NCI-H524 treated with DMSO at 0.1 percent for 48 hours (cell line): ENCODE measurements at places on chromosomes 13 and 19.

GRCh38 chr19:30743011-30743410 lies 370.8 kb downstream of the ZNF536 start:
- DNase-seq: no peak

- no peak for DNase-seq
Measured at GRCh38 chr13:38363219-38363618, 13.6 kb downstream of the UFM1 start.

- DNase-seq: no peak
Measured at GRCh38 chr13:68988176-68988575, 1119.5 kb upstream of the ATXN8OS start.

GRCh38 chr13:30376426-30377311 lies 45.6 kb upstream of the UBE2L5 start:
- DNase-seq: peak; percentile 18

DNA sequence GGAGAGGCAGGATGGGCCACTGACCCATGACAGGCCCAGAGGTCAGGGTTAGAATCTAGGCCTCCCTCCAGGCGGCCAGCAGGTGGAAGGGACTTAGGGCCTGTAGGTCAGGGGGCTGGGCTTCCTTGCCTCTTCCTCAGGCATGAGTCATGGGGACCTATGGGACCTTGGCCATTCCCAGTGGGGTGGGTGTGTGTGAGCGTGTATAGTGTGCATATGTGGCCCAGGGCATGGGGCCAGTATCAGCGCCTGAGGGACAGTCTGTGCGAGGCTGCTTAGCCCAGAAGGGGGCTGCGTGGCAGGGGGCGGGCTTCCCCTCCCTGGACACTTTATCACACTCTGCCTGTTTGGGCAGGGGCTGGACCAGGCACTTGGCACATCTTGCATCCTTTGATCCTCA lies 13.3 kb downstream of the KCTD15 start:
- no peak for DNase-seq

DNA sequence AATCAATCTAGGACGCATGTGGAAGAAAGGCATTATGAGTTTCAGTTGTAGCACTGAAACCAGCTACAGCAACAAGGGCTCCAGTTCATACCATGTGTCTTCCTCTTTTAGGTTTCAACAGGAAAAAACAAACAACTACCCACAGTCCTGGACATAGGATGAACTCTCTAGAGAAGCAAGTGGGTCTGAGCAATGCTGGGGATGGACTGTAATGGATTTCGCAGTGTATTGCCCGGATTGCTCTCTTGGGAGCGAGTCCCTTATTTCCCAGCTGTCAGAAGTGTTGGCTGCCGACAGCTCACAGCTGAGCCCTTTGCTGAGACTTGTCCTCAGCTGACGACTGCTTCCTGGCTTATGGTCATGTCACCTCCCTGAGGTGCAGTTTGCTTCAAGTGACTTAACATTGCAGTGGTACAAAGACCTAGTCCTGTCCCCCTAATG lies 12.1 kb upstream of the MYCBP2 start:
- no peak for DNase-seq

- peak; percentile 94 for DNase-seq
Measured at GRCh38 chr13:35814605-35815011, 316.6 kb downstream of the DCLK1 start.

- DNase-seq: no peak
Measured at GRCh38 chr19:48363500-48363809, 285 bp downstream of the TMEM143 start.

DNA sequence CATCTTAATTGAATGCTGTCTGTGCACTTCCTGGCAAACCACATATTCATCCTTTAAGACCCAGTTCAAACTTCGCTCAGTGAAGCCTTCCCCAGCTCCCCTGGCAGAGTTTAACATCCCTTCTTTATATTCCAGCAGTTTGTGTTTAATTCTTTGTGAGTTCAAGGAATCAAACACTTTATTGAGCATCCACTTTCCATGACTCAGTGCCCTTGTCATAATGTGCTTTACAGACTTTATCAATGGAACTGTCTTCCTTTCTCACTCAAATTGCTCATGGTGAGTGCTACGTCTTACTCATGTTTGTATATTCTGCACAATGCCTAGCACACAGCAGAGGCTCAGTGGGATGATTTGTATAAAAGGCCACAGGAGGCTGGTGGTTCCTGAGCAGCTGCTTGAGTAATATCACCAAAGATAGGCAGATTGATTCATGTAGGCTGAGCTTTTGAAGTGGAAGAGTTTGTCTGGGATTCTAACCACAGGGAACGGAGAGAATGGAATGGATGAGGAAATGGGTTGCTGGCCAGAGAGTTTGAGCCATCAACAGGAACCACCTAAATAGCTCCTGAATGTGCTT lies 44.2 kb downstream of the SERTM1 start:
- no peak for DNase-seq

GRCh38 chr13:111401755-111402154 lies 81.3 kb downstream of the TEX29 start:
- no peak for DNase-seq

GRCh38 chr13:52127783-52128702 lies 830 bp downstream of the NEK5 start:
- peak; percentile 18 for DNase-seq
